ENCODE measurements at places on chromosomes 12 and 14.

GRCh38 chr12:131279281-131279921, 325.7 kb downstream of the ADGRD1 start:
- no peak for DNase-seq

GRCh38 chr14:100712490-100712889, 14.2 kb upstream of the DLK1 start:
- DNase-seq = no peak

- no peak for DNase-seq
These were observed 721.1 kb upstream of the NOVA1 start for GRCh38 chr14:27318774-27319420.

GRCh38 chr12:123364532-123365024, at the start of gene SBNO1:
Gene SBNO1 (minus strand): TSS chr12:123364847. CDS start chr12:123350441, 14,406 bp downstream.
- peak; percentile 85 for DNase-seq

- DNase-seq = no peak
These were observed 253.4 kb upstream of the SFSWAP start for GRCh38 chr12:131457331-131458047.

DNA sequence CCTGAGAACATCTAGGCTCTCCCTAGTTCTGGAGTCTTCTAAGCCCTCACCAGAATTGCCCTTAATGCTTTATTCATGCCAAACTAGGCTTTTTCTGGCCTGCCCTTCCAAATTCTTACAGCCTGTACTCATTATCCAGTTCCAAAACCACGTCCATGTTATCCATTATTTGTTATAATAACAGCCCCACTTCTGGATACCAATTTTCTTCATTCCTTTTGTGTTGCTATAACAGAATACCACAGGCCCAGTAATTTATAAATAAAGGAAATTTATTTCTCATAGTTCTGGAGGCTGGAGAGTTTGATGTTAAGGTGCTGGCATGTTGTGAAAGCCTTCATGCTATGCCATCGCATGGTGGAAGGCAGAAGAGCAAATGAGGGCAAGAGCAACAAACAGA, 68.0 kb upstream of the AMIGO2 start:
- no peak for DNase-seq

GRCh38 chr14:70611216-70611615, 10.8 kb upstream of the MED6 start:
- DNase-seq = no peak

- DNase-seq = no peak
These were observed 601.9 kb downstream of the SNAPC1 start for GRCh38 chr14:62364161-62364560.

DNA sequence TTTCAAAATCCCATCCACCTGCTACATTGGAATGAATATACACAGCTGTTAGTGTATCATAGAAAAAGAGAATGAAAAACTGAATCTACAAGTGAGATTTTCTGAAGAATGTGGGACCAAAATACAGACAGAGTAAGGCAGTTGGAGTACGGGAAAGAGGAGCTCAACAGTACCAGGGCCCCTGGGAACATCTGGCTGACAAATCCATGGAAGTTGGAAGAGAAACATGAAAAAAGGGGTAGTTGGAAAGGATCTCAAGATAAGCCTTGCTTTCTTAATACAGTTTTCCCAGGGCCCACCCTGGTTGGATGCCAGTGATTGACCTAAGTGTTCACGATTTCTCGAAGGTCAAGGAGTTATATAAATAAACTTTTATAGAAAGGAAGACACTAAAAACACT, 54.0 kb upstream of the SLCO1C1 start:
- no peak for DNase-seq

DNA sequence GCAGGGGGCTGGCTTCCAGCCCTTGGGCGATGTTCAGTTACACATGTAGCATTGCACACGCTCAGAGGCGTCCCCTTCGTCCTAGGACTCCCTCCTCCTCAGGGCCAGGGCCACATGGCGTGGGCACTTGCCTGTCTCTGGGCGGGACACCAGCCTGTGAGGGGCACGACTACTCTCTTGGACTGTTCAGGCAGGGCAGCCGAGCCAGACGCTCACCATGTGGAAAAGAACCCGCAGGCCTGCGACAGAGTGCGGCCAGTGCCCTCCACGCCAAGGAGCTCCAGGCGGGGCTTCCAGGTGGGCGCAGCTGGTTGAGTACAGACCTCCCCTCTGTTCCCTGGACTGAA, 20.9 kb downstream of the MTA1 start:
- DNase-seq = no peak

GRCh38 chr12:12273291-12273957, 6.6 kb upstream of the LRP6 start:
- DNase-seq = no peak

DNA sequence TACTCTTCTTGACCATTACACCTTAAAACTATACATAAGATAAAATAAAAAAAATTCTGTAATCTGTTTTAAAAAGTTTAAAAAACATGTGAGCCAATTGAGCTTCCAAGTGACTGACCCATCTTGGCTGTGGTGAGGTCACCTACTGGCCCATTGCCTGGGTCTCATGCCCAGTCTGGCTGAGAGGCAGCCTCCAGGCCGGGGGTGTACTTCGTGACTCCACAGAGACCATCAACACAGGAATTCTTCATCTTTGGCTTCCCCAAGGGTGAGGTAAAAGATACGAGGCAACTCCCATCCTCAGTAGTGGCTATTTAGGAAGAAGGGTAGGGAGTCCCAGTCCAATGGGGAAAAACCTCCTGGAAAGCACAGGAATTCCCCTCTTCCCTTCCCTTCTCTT, 113.2 kb downstream of the APAF1 start:
- no peak for DNase-seq

DNA sequence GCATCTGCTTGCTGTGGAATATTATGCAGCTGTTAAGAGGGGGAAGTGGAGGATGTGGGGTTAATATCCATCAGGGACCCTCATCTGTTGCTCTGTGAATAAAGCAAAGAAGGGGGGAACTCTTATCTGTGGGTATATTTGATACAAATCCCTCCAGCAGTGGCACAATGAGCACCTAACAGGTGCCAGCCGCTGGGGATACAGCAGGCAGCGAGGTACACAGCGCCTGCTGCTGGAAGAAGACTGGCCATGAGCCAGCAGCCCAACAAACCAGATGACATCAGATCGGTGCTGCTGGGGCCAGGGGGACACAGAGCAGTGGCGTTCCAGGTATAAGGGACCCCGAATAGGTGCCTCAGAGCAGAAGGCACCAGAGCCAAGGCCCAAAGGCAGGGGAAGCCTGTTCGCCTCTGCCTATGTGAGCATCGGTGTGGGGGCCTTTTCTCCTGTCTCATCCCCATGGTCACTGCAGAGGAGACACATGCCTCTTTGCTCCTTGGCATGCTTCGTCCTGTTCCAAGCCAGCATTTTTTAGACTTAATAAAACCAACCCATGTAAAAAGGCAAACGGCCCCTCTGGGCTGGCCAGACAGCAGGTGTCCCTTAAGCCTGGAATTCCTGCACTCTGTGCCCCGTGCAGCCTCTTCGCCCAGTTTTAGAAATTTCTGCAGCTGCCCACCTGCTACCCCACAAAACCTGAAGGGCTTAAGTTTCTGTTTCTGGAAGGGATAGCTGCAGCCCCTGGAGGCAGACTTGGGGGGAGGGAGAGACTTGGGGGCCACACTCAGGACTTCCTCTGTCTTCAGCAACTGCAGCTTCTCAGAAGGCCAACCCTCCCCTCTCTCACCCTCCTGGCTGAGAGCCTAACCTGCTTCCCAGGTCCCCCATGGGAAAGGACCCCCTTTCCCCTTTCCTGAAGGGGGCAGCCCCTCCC, 1.6 kb upstream of the CKB start:
- no peak for DNase-seq

- no peak for DNase-seq
These were observed 191.4 kb downstream of the TTC7B start for GRCh38 chr14:90624732-90625400.

- DNase-seq = no peak
These were observed 32.7 kb downstream of the GARIN6 start for GRCh38 chr12:99680276-99680675.

GRCh38 chr14:34060651-34060999, 109.8 kb upstream of the EGLN3 start:
- DNase-seq = no peak

DNA sequence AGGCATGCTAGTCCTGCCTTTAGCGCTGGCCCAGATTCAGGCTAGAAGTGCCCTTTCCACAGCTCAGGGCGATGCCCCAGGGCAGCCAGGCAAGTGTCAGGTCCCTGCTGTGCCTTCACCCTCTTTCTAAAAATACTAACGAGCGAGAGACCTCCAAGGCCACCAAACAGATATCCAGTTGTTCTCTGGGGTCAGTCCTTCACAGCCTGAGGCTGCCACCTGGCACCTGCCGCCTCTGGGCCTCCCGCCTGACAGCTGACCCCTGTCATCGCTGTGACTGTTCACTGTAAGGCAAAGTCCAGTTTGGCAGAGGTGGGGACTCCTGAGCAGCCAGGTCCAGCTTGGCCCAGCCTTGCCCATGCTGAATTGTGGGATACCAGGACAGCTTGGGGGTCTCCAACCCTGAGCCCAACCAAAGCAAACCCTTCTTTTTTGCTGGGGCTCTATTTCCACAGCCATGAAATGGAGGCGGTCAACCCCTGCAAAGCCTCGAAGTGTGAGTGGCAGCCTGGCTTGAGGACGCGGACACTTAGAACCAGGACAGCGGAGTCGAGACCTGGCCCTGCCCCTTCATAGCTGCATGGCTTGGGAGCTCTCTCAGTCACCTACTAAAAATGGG, 79.9 kb downstream of the NINJ2 start:
- no peak for DNase-seq

DNA sequence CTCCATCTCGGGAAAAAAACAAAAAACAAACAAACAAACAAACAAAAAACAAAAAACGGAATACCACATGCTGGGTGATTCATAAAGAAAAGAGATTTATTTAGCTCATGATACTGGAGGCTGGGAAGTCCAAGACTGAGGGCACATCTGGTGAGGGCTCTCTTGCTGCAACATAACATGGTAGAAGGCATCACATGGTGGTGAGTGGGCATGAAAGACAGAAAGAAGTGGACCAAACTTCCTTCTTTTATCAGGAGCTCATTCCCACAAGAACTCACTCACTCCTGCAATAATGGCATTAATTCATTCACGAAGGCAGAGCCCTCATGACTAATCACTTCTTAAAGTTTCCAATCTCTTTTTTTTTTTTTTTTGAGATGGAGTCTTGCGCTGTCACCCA, 8.0 kb upstream of the LGMN start:
- no peak for DNase-seq

GRCh38 chr12:101277443-101277842, 2.5 kb upstream of the UTP20 start:
- no peak for DNase-seq

- DNase-seq = no peak
These were observed 89.9 kb downstream of the MGST1 start for GRCh38 chr12:16437281-16437816.

GRCh38 chr14:71321574-71322315, 414.5 kb downstream of the PCNX1 start:
- no peak for DNase-seq
